ENCODE measurements at places on chromosomes 5 and 9.
A peak's percentile ranks its signal among the peaks of the same experiment; 100 is the strongest.

DNA sequence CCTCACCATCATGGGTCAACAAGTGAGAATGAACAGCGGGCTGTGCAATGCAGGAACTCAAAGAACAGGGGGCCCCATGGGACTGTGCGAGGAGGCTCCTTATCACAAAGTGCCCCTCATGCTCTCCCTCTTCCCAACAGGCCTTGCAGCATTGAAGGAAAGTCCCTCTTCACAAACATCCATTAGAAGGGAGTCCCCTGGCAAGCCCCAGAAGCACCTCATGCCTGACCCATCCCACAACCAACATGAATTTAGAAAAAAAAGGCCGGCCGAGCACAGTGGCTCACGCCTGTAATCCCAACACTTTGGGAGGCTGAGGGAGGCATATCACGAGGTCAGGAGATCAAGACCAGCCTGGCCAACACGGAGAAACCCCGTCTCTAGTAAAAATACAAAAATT lies 122.6 kb upstream of the FSTL4 start:
- DNase-seq: no peak

- DNase-seq: no peak
Measured at GRCh38 chr5:68028131-68028727, 187.3 kb upstream of the PIK3R1 start.

GRCh38 chr9:97276310-97276852 lies 31.1 kb upstream of the CCDC180 start:
- DNase-seq: no peak

DNA sequence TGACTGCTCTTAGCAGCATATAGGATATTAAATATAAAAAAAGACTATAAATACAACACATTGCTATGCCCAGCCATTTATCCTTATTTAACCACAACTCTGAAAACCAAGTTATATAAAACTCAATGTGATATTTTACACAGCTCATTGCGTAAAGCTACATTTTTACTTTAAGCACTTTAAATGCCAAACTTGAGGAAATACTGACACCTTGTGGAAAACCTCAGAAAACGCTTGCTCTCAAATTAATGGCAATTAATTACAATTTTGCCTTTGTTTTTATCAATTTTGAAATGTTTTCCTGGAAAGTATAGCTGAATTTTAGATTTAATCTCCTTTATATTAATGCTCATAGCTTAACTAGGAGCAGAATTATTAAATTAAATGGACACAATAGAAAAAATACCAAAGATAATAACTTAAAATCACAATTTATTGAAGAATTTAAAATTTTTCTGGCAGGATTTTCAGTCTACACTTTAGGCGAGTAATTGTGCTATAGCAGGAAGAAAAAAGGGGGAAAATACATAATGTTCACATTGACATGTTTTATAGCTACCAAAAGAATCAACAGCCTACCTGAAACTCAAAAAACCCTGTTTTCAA lies 25.2 kb upstream of the PLAC8L1 start:
- DNase-seq: peak; percentile 38

DNA sequence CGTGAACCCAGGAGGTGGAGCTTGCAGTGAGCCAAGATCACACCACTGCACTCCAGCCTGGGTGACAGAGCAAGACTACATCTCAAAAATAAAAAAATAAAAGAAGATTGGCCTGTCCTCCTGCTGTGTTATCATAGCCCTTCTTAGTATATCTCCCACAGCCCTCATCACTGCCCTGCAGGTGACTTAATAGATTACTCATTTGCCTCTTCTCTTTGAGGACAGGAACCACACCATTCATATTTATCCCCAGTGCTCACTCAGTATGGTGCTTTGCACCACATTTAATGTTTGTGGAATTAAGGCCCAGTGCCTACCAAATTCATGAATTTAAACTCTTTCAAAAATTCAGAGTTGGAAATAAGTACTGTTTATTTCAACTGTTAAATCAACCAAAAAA lies 10.3 kb downstream of the IDNK start:
- DNase-seq: no peak

GRCh38 chr5:127375544-127376091 lies 85.0 kb downstream of the MEGF10 start:
- no peak for DNase-seq

DNA sequence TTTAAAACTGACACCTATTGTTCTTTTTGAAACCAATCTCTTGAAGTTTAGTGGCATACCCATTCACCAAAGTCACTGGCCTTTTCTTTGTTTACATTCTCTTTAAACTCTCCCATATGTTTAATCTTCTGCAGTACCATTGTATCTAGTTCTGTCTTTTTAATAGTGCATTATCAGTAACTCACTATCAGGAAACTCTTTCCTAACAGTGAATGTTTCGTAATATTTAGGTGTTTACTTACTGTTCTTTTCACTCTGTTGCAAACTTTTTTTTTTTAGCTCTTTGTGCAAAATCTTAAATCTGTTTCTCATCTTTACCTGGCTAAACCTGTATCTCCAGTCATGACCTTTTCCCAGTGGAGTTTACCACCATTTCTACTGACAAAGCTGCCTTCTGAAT lies 17.2 kb downstream of the SMAD5 start:
- no peak for DNase-seq

DNA sequence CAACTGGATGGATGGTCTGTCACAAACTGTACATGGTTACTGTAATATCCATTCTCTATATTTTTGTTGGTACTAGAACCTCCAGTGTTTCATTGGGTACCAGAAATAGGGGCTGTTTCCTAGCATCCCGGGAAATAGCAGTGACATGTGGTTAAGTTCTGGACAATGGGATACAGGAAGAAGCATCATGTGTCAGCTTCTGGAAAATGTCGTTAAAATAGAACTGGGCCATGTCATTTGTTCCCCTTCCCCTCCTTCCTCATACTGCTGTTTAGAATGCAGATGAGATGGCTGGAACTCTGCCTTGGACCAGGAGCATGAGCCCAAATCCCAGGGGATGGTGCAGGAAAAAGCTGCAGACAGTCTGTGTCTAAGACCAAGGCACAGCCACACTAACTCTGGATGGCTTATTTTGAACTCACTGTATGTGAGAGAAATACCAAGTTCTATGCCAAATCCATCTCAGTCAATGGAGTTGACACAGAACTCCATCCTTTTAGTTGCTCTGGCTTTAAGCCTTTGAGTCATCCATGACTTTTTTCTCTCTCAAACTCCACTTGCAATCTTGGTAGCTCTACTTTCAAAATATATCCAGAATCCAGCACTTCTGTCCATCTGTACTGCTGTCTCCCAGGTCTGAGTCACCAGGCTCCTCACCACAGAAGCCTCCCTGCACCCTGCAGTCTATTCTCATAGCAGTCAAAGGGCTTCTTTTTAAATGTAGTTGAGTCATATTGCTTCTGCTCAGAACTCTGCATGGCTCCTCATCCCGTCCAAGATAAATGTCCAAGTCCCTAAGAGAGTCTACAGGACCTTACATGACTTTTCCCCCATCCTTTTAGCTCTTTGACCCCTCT lies 184.2 kb downstream of the NSG2 start:
- no peak for DNase-seq

- DNase-seq: no peak
Measured at GRCh38 chr5:138468966-138469539, 3.8 kb downstream of the EGR1 start.

- DNase-seq: peak; percentile 72
Measured at GRCh38 chr9:136342181-136343120, 15.1 kb downstream of the GPSM1 start.

DNA sequence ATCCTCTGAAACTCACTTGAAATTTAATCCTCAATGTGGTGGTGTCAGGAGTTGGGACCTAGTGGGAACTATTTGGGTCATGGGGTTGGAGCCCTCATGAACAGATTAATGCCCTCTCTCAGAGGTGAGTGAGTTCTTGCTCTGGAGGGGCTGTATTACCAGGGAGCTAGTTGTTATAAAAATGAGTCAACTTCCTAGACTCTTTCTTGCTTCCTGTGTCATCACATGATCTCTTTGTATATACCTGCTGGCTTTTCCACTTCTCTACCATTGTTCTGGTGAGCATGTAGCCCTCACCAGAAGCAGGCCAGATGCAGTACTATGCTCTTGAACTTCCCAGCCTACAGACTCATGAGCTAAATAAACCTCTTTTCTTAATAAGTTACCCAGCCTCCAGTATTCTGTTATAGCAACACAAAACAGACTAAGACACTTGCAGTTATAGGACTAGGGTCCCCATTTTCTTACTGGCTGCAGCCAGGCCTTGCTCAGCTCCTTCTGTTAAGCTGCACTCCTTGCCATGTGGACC lies 127.5 kb downstream of the SUSD1 start:
- no peak for DNase-seq

DNA sequence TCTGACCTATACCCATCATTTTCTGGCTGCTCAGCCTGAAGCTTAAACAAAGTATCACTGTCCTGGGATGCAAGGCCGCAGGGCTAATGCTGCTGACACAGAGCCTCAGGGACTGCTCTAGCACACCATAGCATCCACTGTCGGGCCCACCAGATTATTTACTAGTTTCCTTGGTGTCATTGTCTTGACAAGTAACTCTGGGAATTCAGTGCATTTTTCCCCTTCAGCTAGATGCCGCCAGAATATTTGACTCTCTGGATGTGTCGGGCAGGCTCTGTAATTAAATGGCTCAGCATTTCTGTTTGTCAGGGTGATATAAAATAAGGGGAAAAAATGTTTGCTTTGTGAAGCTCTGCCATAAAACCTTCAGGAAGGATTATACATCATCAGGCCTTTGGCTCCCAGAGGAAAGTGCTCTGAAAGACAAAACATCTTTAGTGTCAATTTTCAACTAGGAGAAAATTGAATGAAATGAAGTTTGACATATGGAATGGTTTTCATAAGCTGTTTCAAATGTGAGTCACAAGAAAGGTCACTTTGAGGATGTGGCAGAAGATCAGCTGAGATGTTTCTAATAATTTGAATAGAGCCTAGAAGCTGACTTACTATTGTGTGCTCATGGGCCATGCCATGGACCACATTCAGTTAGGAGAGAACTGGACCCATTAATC lies 350.1 kb downstream of the TMEM232 start:
- DNase-seq: no peak

DNA sequence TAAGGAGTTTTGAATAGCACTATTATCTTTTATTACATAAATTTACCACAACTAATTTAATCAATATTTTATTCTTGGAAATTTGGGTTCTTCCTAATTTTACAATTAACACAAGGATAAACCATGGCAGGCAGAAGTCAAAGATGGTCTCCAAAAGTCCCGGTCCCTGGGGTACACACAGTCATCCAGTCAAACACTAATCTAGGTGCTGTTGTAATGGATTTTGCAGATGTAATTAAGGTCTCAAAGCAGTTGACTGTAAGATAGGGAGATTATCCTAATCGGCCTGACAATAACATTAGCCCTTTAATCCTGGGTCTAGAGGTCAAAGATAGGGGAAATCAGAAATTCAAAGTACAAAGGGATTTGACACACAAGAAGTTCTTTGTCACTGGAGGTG lies 57.5 kb upstream of the HTR1A start:
- DNase-seq: no peak

GRCh38 chr9:27765266-27766072 lies 192.2 kb upstream of the C9orf72 start:
- no peak for DNase-seq

GRCh38 chr9:120950421-120951388 lies 24.1 kb upstream of the TRAF1 start:
- DNase-seq: no peak

GRCh38 chr9:87717456-87717855 lies 8.5 kb upstream of the CTSL start:
- no peak for DNase-seq

- no peak for DNase-seq
Measured at GRCh38 chr5:174490728-174491127, 233.7 kb upstream of the MSX2 start.

GRCh38 chr5:20575571-20575970 lies 587.6 kb upstream of the CDH18 start:
- DNase-seq: no peak

DNA sequence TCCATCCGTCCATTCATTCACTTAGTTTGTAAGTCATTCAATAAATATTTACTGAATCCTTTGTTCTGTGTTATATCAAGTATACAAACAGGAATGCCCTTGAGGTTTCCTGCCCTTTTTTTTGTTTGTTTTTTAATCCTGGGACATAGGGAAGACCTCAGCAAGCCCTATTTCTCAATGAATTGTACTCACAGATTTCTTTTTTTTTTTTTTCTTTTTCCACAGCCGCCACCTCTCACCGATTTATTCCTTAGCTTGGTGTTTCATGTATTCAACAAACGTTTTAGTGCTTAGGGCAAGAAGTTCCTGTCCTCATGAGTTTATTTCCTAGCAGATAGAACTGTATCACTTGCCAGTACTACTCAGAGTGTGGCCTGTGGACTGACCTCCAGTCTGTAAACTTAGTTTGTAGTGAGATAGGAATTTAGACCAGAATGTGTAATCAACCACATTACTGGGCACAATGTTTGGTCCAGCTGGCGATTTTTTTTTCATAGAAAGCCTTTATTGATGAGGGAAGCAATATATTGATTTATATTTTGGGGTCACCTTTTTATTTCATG lies 35.4 kb upstream of the C5orf47 start:
- no peak for DNase-seq

Measured in inflammatory macrophage treated with lipopolysaccharide for 4 hours (primary cell).